Vagina (tissue), 2 donors: ENCODE measurements at places on chromosomes 1 and 21.

DNA sequence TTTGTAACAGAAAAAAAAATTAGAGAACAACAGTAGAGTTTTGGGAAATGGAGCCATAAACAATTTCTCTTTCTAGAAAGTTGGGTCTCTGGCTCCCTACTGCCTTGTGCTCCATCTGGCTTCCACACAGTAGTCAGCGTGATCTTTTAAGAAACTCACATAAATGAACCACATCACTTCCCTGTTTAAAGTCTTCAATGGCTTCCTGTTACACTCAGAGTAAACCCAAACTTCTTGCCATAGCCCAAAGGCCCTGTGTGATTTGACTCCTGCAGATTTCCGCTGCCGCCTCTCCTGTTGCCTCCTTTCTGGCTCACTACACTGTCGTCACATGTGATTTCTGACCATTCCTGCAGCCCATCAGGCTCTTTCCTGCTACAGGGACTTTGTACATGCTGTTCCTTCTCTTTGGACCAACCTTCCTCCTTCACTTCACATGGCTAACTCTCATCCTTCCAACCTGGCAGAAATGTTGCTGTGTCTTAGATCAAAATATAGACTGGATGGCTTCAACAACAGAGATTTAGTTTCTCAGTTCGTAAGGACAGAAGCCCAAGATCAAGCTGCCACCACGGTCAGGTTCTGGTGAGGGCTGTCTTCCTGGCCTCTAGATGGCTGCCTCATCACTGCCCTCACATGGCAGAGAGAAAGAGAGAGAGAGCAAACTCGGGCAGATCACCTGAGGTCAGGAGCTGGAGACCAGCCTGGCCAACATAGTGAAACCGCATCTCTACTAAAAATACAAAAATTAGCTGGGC, 34.0 kb downstream of the OPRD1 start:
- no peak for DNase-seq

GRCh38 chr21:38077569-38077968, 161.3 kb upstream of the KCNJ6 start:
- no peak for DNase-seq

GRCh38 chr1:195828325-195828724, 779.9 kb downstream of the KCNT2 start:
- no peak for DNase-seq

- no peak for DNase-seq
Measured at GRCh38 chr1:26482921-26483320, 10.7 kb downstream of the HMGN2 start.
